T-helper 9 cell (primary cell): ENCODE measurements at places on chromosomes 4 and X.

- no peak for DNase-seq
These were observed 6.0 kb upstream of the TIMP1 start for GRCh38 chrX:47576021-47576898.

DNA sequence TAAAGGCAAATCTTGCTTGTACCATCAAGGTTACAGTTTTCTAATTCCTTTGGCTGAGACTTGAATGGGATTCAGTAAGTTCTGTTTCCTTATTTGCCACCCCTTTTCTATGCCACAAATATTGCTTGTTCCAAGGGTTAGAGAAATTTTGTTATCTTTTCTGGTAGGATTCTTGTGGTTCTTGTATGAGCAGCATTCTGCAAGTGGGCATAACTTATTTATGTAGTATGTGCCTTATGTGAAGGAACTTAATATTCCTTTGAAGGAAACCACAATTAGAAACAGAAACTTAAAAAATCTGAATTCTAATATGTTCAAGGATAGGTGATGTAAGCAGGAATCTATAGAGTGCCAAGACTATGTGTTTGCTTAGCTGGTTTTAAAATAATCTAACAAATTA is 53.1 kb upstream of the TSPAN5 start:
- DNase-seq, result no peak

DNA sequence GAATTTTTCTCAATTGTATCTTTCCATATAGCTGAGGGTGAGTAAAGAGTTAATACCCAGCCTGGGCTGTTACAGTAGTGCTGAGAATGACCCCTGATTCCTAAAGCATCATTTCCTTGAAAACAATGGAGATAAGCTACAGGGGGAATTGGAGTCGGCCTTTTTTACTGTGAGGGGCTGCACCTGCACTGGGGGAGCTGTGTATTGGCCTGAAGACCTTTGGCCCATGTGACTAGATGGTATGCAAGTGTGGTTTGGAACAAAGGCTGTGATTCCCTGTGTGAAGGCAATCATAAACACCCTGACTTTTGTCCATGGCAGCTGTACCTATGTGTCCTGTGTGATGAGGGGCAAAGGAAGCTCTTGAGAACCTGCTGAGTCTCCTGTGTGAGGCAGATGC is 124.0 kb upstream of the HPGD start:
- no peak for DNase-seq

DNA sequence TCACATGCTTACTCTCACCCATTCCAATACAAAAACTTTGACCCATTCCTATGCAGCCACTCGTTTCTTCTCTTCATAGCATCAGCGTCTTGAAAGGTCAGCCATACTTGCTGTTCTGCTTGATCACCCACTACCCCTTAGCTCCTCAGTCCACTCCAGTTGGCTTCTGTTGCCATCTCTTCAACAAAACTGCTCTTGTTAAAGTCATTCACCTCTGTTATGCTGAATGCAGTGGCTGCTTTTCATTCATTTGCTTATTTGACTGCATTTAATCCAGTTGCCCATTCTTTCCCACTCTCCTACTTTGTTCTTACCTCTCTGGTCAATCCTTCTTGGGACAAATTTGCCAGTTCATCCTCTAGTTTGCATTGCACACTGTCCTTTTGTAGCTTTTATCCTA is 24.9 kb downstream of the CEP135 start:
- DNase-seq, result no peak

DNA sequence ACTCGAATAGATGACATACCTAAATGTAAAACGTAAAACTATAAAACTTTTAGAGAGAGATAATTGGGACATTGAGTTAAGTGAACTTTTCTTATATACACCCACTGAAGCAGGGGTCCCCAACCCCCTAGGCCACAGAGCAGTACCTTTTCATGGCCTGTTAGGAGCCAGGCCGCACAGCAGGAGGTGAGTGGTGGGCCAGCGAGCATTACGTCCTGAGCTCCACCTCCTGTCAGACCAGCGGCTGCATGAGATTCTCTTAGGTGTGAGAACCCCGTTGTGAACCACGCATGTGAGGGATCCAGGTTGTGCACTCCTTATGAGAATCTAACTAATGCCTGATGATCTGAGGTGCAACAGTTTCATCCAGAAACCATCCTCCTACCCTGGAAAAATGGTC is 114.8 kb downstream of the HMX1 start:
- DNase-seq, result no peak

DNA sequence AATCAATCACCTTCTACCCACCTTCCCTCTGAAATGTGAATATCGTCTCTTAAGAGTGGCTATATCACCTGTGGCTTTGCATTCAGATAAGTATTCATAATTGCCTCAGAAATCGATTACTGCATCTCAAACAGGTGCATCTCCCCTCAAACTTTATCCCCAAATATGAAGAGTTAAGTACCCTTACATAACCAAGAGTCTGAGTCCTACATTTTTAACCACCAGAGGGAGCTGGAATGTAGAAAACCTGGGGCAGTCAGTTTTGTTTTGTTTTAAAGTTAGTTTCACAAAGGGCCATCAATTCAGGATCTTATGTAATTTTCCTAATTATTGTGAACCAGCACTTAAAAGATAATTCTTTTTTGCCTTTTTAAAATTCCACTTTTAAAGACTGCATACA is 5.7 kb downstream of the TCEANC start:
- DNase-seq, result no peak

DNA sequence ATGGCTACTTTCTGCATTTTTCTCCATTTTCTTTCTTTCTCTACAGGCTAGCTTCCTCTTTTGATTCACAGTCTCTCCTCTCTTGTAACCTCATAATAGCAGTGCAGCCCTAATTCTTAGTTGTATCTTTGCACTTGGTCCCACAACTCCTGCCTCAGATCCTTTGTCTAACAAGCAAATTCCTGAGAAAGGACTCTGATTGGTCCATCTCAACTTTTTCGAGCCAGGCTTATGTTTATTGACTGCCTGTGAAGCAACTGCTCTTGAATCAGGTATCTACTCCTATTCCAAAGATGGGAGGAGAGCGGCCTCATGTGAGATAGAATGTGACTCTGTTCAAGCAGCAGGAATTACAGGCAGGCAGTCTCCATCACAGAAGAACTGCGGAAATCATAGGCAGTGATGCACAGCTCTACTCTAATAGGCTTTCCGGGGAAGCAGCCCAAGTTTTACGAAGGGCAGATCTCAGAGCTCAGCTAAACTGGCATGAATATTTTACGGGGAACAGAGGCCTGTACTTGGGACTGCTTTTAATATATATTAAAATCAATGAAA is 123.5 kb downstream of the GABRB1 start:
- DNase-seq, result no peak
